ENCODE measurements at places on chromosomes 2 and 18. TPM values are rescaled to one million over a fixed set of nuclear protein-coding genes. Genes with fewer than 3 reads are reported as not detected.

DNA sequence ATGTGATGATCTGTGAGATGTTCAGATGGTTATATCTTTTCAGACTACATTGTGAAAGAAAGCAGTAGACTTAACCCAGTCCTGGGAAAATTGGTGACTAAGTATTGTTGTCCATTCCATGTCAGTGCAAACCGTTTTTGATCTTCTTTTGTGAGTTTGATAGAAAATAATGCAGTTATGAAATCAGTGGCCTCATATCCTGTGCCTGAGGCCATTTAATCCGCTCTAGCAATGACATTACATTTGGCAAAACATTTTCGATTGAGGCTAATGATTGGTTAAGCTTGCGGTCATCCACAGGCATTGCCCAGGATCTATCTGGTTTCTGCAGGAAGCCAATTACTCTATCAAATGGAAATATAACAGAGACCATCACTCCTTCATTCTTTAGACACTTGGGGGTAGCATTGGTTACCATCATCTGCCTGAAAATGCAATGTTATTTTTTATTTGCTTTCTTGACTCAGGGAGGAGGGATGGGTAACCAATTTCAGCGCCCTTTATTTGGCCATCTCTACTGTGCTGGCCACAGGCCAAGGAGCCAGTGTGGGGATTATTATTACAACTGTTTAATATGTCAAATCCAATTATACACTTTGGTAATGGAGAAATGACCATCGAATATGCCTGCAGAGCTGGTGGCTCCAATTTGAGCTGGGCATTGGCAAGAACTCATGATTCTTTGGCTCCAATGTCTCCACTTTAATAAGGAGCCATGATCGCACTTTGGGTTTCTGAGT lies 33.6 kb downstream of the TRIB2 start:
- no peak for DNase-seq

Gene LRRTM4
- 13.9 TPM for total RNA-seq

DNA sequence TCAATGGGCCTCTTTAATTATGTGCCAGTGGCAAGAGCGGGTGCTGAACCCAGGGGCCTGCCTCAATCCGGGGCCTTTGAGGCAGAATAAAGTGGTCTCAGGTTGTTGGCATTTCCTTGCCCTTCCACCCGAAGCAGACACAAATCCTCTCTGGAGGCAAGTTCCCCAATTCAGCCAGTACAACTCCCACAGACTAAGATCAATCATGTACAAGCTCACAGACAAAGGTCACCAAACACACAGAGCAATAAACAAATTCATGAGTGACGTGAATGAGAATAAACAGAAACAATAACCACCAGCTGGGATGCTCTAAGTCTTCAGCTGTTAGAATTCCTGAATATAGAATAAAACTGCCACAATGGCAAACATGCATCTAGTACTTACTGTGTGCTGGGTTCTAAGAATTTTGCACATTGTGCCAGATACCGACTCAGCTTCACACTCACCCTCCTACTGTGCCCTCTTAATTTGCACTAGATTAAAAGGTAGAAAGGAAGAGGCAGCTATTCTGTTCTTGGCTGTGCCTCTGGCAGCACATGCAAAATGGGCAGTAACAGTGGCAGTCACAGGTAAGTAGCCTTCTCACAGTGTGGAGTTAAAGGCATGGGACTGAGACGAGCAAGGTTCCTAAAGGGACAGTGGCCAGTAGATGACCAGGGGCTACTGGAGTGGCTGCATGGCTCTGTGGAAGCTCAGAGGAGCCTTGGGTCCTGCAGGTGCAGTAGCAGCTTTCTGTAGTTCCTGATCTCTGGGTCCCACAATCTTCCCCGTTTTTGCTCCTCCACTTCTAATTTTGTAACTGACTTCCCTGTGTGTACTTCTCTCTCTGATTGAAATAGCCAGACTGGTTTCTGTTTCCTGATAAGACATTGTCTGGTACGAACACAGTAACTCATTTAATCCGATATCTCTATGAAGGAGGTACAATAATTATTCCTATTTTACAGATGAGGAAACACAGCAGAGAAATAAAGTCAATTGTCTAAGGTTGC lies 34.6 kb upstream of the IL1B start:
- DNase-seq, result no peak

DNA sequence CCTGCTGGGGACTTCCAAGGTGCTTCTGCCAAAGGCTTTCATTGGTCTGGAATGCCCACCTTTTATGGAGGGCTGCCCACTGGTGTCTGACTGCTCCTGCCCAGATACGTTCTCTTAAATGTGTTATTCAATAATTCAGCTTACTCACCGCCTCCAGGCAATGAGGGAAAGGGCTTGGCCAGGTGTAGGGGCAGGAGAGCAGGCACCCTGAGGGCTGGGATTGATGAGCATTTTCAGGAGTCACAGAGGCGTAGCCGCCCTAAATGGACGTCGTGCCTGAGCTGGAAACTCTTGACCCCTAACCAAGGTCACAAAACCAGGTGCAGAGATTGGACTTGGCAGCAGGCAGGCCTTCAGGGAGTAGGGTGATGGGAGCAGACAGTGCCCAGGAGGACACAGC lies 26.8 kb downstream of the MAL start:
- DNase-seq, result no peak

DNA sequence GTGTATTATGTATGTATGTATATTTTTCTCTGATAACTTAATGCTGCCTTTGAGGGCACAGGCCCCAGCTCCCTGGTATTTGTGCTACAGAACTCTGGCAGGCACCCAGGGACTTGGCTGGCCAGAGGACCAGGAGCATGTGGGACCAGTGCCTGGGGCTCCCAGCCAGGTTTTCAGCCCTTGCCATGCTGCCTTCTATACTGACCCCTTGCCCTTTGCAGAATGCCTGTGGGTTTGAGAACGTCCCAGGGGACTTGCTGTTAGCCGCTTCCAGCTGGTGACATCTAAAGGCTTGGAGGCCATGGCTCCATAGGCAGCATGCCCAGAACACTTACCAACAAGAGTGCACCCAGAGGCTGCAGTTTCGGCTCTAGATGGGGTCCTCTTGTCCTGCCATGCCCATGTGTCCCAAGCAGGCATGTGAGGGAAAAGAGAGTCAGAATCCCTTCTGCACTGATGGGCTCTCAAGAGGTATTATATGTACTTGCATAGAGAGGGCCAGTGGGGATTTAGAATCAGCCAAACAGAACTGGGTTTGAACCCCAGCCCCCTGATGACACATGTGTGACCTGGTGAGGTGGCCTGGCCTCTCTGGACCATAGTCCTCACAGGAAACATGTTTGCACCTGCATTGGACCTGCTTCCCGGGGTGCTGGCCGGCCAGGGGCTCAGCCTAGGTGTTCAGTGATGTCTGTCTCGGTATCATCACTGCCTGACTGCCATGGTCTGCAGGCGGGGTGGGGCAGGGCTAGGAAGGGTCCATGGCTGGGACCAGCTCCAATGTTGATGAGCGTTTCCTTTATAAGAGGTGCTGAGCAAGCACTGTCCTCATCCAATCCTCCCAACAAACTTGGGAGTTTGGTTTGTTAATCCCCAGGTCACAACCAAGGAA lies 119.2 kb upstream of the FHL2 start:
- DNase-seq, result no peak

Gene ZSWIM2
- 0.21 TPM for total RNA-seq

Gene VWA3B
- total RNA-seq, result 0.48 TPM

- no peak for DNase-seq
These were observed 56.4 kb upstream of the HAAO start for GRCh38 chr2:42848726-42849290.

DNA sequence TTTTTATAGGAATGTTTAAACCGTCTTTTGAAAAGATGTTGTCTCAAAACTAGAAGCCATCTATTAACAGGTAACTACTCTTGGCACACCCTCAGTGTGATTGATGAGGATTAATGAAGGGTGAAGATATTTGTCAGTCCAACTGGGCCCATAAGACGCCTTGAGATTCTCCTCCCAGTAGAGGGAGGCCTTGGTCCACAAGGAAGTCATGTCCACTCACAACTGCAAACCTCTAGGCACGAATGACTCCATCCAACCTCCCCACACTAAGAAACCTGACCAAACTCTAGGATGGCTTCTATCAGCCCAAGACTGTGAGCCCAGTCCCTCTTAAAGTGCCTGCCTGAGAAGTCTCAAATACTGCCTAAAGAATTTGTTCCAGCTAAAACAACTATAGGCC lies 19.2 kb upstream of the GRP start:
- DNase-seq, result no peak

GRCh38 chr2:10331702-10332401 lies 29.1 kb downstream of the HPCAL1 start:
- DNase-seq, result no peak

- DNase-seq, result no peak
These were observed 887 bp upstream of the ZNF396 start for GRCh38 chr18:35377875-35378573.

Gene EVA1A
- 7.1 TPM for total RNA-seq

Gene FAM124B
- total RNA-seq, result 13.1 TPM

DNA sequence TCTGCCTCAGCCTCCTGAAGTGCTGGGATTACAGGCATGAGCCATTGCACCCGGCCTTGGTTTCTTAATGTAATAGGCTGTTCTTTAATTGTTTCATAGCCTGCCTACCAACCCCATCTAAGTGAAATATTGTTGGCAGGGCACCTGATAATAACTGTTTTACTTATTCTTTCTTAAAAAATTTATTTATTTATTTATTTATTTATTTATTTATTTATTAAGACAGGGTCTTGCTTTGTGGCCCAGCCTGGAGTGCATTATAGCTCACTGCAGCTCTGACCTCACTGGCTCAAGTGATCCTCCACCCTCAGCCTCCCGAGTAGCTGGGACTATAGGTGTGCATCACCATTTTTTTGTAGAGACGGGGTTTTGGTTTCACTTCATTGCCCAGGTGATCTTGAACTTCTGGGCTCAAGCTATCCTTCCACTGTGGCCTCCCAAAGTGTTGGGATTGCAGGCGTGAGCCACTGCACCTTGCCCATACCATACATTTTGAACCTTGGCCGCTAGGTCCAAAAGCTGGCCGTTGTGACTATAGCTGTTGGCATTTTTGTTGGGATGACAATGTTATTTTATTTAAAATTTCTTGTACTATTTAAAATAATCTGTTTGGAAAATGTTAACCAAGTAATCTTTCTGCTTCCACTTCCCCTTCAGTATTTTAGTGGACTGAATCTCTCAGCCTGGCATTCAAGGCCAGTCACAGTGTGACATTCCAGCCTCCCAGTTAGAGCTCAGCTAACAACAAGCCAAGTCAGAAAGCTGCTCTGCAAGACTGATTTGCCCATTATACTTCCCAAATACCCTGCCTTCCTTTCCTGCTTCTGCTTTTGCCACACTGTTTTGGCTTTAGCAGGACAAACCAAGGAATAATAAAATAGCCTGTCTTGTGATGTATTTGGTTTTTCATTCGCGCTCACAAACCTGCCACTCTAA lies 52.4 kb downstream of the BABAM2 start:
- DNase-seq, result no peak

GRCh38 chr18:35174093-35174731 lies 66.6 kb upstream of the ZNF397 start:
- DNase-seq, result no peak

DNA sequence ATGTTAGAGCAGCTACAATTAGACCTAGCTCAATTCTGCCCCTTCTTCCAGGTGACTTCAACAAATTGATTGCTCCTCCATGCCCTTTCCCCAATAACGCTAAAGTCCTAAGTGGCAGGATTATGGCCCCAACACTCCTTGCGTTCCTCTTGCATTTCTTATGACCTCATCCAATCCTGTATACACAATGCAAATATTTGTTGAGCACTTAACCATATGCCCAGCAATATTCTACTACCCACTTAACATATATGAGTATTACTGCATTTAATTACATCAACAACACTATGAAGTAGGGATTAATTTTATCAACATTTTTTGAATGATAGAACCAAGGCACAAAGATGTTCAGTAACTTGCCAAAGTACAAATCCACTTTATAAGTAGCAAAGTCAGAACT lies 54.2 kb upstream of the ACVR2A start:
- no peak for DNase-seq

GRCh38 chr2:223811757-223812156 lies 25.6 kb downstream of the AP1S3 start:
- DNase-seq, result no peak

Gene APOB
- total RNA-seq, result 0.32 TPM

DNA sequence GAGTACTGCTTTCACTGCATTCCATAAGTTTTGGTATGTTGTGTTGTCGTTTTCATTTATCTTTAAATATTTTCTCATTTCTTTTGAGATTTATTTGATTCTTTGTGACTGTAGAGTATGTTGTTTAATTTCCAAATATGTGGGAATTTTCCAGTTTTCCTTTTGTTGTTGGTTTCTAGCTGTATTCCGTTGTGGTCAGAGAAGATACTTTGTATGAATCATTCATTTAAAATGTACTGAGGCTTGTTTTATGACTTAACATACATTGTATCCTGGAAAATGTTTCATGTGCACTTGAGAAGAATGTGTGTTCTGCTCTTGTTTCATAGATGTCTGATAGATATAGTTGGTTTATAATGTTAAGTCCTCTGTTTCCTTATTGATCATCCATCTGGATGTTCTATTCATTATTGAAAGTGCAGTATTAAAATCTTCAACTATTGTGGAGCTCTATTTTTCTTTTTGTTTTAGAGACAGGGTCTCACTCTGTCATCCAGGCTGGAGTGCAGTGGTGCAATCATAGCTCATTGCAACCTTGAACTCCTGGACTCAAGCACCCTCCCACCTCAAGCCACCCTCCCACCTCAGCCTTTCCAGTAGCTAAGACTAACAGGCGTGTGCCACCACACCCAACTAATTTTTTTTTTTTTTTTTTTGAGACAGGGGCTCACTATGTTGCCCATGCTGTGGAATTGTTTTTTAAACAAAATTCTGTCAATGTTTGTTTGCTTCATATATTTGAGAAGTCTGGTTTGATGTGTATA lies 96.8 kb downstream of the TAF4B start:
- no peak for DNase-seq

- no peak for DNase-seq
These were observed 155.4 kb downstream of the FAM210A start for GRCh38 chr18:13570856-13571495.

DNA sequence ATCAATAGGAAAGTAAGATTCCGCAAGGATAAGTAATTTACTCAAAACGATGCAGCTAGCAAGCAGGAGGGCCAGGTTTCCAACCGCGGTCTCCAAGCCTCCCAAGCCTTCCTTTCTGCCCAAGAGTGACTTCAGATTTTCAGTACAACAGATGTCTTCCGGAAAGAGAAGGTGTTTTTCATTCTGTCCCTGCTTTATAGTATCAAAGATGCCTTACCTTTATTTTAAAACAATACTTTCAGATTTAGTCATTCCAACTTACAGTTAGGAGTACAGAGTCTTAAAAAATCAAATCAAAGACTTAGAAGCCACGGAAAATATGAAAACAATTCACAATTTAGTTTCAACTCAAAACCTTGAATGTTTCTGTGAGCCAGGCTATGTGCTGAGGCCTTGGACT lies 43.6 kb downstream of the CYB5A start:
- no peak for DNase-seq

GRCh38 chr2:149692961-149693396 lies 105.4 kb upstream of the MMADHC start:
- DNase-seq, result no peak

Gene RIT2
- 0.48 TPM for total RNA-seq

Gene IL1B
- total RNA-seq, result 2.3 TPM

GRCh38 chr18:3012136-3013023 lies 564 bp downstream of the LPIN2 start:
- DNase-seq, result no peak

GRCh38 chr2:231163414-231164095 lies 34.9 kb upstream of the ARMC9 start:
- no peak for DNase-seq

GRCh38 chr2:239165206-239165831 lies 235.5 kb downstream of the HDAC4 start:
- DNase-seq, result no peak
